ENCODE measurements at places on chromosomes 11 and 22.

- DNase-seq: no peak
Measured at GRCh38 chr11:78400116-78400515, 17.5 kb downstream of the GAB2 start.

- no peak for DNase-seq
Measured at GRCh38 chr11:22730319-22730718, 63.9 kb downstream of the GAS2 start.

DNA sequence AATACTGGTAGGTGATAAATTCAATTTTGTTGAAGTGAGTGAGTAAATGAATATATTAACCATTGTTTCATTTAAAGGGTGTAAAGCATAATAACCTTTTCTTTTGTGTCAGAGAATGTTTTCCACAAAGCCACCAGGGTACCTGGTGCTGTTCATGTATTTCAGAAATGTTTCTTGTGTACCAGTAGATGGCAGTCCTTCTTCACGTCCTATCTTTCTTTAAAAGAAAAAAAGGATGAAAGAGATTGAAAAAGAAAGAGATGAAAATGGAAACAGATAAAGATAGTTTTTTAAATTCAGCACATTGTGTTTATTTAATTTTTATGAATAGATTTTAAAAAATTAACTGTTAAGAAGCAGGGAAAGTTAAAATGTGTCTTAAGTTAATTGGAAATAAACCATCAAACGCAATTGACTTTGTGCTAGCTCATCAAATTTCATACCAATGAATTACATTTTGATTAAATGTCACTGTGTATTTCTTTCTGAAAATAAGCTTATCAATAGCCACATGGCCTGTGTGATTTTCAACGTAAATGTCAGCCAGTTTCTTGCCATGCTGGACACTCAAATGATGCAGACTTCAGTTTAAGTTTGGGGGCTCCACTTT is 65.5 kb upstream of the CHORDC1 start:
- DNase-seq: no peak

DNA sequence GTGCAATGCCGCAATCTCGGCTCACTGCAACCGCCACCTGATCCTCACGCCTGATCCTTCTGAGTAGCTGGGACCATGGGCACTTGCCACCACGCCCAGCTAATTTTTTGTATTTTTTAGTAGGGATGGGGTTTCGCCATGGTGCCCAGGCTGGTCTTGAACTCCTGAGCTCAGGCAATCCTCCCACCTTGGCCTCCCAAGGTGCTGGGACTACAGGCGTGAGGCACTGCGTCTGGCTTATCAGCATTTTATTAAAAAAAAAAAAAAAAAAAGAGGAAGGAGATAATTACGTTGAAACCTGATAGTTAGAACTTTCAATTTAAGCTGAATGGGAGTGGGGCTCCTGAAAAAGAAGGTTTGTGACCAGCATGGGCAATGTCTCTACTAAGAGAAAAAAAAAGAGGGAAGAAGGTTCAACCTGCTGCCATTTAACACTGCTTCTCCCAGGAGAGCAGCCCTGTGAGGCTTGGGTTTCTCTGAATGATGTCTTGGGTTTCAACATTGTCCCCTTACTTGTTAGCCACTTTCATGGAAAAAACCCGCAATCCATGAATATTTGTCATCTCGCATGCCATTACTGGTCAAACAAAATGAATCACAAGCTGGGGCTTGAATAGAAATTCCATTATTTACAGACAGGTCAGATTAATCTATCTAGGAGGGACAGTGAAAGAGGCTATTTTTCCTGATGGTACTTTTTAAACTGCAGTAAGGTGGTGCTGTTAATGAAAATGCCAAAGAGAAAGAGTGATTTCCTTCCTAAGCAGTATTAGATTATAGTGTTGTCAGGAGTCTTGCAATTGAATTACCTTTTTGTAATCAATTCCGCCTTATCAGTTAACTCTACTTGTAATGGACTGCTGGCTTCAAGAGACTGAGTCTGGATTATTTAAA is 72.5 kb downstream of the PACS1 start:
- DNase-seq: no peak

GRCh38 chr22:38684895-38685294 is 3.1 kb downstream of the TOMM22 start:
- no peak for DNase-seq

DNA sequence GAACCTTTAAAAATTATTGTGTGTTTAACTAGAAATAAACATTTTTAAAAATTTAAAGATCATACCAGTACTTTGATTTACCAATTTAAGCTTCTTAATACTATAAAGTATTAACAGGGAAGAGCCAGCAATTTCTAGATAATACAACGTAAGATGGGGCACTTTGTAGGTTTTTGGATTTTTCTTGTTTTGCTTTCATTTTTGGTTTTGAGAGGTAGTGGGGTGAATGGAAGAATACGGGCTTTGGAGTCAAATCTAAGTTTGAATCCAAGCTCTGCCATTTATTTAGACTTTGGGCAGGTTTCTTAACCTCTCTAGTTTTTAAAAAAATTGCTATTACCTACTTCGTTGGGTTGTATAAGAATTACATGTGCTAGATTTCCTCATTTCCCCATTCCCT is 44.9 kb downstream of the CSTPP1 start:
- no peak for DNase-seq

DNA sequence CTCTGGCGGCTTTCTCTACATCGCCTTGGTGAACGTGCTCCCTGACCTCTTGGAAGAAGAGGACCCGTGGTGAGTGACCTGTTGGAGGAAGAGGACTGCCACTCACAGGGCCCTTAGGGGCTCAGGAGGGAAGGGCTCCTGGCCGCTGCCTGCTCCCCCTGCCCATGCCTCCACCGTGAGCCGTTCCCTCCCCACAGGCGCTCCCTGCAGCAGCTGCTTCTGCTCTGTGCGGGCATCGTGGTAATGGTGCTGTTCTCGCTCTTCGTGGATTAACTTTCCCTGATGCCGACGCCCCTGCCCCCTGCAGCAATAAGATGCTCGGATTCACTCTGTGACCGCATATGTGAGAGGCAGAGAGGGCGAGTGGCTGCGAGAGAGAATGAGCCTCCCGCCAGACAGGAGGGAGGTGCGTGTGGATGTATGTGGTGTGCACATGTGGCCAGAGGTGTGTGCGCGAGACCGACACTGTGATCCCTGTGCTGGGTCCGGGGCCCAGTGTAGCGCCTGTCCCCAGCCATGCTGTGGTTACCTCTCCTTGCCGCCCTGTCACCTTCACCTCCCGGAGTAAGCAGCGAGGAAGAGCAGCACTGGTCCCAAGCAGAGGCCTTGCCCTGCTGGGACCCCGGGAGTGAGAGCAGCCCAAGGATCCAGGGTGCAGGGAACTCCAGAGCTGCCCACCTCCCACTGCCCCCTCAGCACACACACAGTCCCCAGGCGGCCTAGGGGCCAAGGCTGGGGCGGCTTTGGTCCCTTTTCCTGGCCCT is 6.9 kb downstream of the SLC39A13 start:
- DNase-seq: no peak

DNA sequence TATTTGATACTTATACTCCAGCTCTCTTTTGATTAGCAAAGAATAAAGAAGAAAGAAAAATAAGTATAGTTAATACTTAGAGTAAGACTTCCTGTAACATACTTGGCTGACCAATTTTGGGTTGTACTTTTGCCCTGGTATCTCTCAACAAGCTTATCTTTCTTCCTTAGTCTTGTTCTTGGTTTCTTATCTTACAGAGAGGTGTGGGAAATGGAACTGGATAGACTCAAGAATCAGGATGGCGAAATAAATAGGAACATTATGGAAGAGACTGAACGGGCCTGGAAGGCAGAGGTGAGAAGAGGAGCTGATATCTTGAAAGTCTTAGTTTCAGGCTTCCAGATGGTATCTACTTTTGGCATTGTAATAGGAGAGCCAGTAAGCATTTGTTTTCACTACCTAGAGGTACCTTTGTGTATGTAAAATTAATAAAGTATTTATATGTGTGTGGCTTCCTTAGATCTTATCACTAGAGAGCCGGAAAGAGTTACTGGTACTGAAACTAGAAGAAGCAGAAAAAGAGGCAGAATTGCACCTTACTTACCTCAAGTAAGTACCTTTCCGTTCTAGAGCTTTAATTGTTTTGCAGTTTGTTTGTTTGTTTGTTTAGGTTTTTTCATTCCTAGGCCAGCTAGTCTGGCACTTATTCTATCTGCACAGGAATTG is 11.3 kb upstream of the BACE1-AS start:
- no peak for DNase-seq

GRCh38 chr11:62054484-62055121 is 69.2 kb upstream of the INCENP start:
- no peak for DNase-seq

DNA sequence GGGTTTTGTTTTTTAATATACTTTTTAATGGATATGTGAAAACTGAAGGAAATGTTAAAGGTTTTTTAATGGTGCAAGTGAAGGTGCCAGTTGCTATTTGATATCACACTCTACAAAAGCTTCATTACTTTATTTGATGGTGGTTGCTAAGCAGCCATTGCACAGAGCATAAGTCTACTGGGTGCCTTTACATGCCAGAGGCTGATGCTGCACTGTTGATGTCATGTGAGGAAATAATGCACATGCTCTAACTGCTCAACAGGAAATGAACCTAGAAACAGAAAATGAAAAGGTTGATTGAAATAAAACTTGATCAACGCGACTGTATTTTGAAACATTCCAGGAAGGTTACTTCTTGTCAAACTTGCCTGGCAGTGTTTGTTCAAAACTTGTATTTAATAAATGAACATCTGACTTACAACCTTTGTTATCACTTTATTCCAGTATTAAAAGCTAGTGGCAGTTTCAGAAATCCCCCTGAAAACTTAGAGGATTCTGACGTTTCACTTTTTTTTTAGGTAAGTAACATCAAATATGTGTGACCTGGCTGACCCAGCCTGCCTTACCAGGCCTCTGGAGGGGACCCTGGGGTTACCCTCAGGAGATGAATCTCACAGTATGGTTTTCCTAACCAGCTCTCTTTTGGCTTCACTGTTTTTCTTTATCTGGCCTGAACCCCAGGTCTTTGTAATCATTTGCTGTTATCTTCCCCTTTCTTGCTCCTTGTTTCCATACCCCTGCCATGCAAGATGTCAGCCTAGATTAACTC is 2.4 kb upstream of the ATP5MG start:
- DNase-seq: no peak

- no peak for DNase-seq
Measured at GRCh38 chr11:124725719-124726105, 14.0 kb upstream of the NRGN start.

DNA sequence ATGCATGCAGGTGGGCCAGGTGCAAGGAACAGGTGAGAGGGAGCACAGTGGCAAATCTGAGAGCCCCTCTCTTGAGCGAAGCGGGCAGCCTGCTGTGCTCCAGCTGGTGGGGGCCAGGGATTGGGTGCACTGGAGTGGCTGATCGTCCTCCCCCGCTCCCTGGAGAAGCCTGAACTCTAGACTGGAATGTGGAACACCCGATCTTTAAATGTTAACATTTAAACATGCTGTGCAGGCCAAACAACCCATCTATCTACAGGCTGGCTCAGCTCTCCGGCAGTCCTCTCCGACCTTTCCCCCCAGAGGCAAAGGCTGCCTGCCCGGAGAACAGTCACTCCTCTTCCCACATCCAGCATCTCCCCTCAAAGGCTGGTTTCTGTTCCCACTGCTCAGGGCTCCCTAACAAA is 5.1 kb downstream of the MRGPRF start:
- no peak for DNase-seq

DNA sequence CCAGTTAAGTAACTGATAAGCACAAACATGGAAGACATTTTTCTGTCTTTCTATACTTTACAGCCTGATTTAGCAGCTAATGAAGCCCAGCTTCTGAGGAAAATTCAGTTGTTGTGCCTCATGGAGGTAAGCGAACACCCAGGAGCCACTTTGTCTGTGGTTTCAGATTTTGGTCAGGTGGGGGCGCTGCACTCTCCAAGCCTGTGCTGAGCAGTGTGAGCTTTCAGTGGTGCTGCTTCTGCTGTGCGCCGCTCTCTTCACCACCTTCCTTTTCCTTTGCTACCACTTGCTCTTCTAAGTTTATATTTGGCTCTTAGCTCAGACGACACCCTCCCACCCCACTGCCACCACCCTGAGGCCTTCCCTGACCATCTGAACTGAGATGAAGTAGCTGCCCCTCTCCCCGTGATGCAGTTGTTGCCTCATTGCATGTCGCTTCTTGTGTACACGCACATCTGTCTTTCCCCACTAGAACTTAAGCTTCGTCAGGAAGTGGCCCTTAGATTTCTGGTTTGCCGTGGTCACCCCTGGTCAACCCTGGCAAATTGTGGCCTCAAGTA is 14.0 kb downstream of the PSMD13 start:
- DNase-seq: no peak

GRCh38 chr11:4467811-4468606 is 14.4 kb upstream of the OR52K1 start:
- no peak for DNase-seq

DNA sequence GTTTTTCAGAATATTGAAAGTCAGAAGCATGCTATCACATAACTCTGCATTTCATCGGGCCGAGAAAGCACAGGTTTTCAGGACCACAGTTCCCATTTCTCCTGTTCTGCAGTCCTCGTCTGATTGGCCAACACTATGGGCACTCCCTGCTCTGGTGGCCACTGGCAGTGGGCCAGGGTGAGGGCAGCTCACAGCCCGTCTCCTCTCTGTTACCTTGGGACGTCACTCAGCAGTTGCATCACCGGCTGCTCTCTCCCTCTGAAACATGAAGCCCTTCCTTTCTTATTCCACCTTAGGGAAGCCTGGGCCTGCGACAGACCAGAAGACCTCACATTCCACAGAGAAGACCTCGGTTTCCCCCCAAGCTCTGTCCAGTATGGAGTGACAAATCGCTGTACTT is 11.4 kb upstream of the MICAL3 start:
- no peak for DNase-seq

DNA sequence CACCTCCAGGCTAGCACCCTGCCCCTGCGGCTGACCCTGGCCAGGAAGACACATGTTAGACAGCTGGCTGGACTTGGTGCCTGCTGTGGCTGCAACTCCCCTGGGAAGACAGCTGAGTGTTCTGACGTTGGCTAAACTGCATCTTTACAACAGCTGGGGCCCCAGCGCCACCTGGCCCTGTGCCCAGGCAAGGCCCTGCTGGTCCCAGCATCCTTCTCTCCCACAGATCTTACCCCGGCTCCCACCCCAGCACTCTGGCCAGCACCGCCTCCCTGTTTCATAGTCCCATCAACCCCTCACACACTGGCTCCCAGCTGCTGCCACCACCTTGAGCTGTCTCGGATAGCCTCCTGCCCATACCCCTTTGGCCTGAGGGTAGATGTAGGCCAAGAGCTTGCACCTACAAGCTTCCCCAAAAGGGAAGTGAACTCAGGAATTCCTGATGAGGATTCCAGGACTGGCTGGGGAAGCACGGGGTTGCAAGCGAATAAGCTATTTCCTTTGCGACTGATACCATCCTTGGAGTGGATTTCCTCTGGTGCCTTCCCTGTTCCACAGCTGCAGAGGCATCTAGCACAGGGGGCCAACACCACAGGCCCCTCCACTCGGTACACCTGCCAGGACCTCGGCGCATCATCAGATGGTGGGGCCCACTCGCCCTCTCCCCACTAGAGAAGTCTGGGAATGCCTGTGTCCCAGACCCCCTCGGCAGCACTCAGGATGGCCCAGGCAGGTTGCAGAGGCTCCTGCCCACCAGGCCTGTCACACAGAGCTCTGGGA is 28.5 kb downstream of the RSPH14 start:
- no peak for DNase-seq

DNA sequence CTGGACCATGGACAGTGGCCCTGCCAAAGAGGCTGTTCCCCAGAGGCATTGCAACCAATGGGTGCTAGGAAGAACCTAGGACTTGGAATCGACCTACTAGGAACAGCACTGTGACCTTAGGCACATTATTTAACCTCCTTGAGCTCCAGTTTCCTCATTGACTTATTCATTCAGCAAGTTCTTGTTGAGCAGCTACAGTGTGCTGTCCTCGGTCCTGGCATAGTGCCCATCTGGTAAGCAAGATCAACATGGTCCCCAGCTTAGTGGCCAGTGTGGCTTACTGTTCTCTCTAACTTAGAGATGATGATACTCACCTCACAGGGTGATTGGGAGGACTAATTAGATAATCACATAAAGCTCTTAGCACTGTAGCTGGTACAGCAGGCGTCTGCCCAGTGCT is 8.2 kb downstream of the ABCG4 start:
- DNase-seq: no peak
